Esophagus squamous epithelium (tissue), 5 donors: ENCODE measurements at places on chromosomes 16 and 17. TPM values are rescaled to one million over a fixed set of nuclear protein-coding genes. Genes with fewer than 3 reads are reported as not detected.

- peaks cover 82% of the 10 kb centered on the region for H3K4me1 ChIP-seq
- no peaks in the 10 kb centered on the region for H3K27me3 ChIP-seq
- no peak overlapping the region for H3K4me3 ChIP-seq
- H3K27ac ChIP-seq: peak overlapping the region; percentile 77
Measured at GRCh38 chr16:67858500-67858899, 11.0 kb upstream of the CENPT start.

- peak overlapping the region; percentile 47 for H3K27ac ChIP-seq
- peaks cover 4% of the 10 kb centered on the region for H3K36me3 ChIP-seq
- DNase-seq: no peak
Measured at GRCh38 chr16:88087517-88087877, 136.3 kb downstream of the BANP start.

- no peak overlapping the region for H3K27ac ChIP-seq
- DNase-seq: no peak
- H3K4me1 ChIP-seq: no peaks in the 10 kb centered on the region
- no peaks in the 10 kb centered on the region for H3K36me3 ChIP-seq
- H3K27me3 ChIP-seq: no peaks in the 10 kb centered on the region
- H3K4me3 ChIP-seq: no peak overlapping the region
Measured at GRCh38 chr17:76419576-76420260, 33.2 kb downstream of the UBE2O start.

GRCh38 chr16:22278441-22279230 lies 18.6 kb upstream of the POLR3E start:
- H3K27ac ChIP-seq: no peak overlapping the region
- H3K4me1 ChIP-seq: no peaks in the 10 kb centered on the region
- peaks cover 40% of the 10 kb centered on the region for H3K36me3 ChIP-seq

GRCh38 chr16:11990702-11991390 lies 14.3 kb downstream of the SNX29 start:
- H3K27ac ChIP-seq: no peak overlapping the region
- H3K4me1 ChIP-seq: no peaks in the 10 kb centered on the region
- no peaks in the 10 kb centered on the region for H3K36me3 ChIP-seq
- H3K27me3 ChIP-seq: no peaks in the 10 kb centered on the region
- no peak for DNase-seq
- no peak overlapping the region for H3K4me3 ChIP-seq

GRCh38 chr17:31522284-31522931 lies 130.9 kb downstream of the RAB11FIP4 start:
- H3K4me1 ChIP-seq: no peaks in the 10 kb centered on the region
- DNase-seq: no peak
- no peaks in the 10 kb centered on the region for H3K36me3 ChIP-seq
- no peak overlapping the region for H3K4me3 ChIP-seq
- H3K27me3 ChIP-seq: no peaks in the 10 kb centered on the region
- H3K27ac ChIP-seq: no peak overlapping the region

DNA sequence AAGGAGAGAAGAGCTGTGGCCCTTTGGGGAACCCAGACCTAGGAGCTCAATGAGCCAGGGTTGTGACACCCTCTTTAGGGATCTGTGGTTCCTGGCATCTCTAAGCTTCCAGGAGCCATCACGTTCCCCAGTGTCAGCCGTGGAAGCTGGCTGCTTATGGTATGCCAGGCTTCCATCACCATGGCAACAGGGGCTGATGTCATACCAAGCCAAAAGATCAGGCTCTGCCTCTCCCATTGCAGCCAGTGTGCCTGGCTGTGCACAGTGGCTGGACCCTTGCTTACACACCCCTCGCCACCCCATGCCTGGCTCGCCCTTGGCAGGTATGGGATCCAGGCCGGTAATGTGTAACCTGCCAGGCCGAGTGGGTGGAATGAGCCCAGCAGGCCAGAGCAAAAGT lies 91.1 kb downstream of the SSH2 start:
- no peaks in the 10 kb centered on the region for H3K36me3 ChIP-seq
- H3K4me3 ChIP-seq: no peak overlapping the region
- H3K27me3 ChIP-seq: no peaks in the 10 kb centered on the region
- DNase-seq: no peak

GRCh38 chr16:29819506-29819905 lies 756 bp upstream of the MVP start:
- peak overlapping the region; percentile 92 for H3K27ac ChIP-seq
- no peaks in the 10 kb centered on the region for H3K27me3 ChIP-seq
- DNase-seq: no peak

DNA sequence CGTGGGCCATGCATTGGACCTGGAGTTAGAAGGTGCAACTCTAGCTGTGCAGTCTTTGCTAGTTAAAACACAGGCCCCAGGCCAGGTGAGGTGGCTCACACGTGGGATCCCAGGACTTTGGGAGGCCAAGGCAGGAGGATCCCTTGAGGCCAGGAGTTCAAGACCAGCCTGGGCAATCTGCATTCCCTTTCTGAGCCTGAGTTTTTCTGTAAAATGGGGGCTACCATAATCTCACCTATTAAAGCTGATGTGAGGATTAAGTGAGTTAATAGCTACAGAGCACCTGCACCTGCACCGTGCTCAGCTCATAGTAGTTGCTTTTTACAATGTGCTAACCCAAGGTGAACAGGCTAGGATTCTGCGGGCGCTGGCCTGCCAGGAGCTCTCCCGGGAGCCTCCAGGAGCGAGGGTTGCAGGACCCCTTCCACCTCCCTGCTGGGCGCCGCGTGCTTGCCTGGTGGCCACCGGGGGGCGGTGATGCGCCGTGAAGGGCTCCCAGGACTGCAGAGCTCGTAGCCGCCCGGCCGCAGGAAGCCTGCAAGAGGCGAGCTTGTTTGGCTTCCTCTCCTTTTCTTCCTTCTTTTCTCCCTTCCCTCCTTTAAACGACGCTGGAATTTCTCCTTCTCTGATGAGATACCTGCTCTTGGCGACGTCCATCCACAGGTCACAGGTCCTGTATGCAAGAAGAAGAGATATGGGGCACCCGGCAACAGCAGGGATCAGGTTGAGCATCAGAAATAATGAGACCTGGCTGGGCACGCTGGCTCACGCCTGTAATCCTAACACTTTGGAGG lies 51.3 kb downstream of the ZFP90 start:
- no peaks in the 10 kb centered on the region for H3K27me3 ChIP-seq
- no peak for DNase-seq
- H3K27ac ChIP-seq: no peak overlapping the region
- no peaks in the 10 kb centered on the region for H3K4me1 ChIP-seq

- H3K4me1 ChIP-seq: peaks cover 45% of the 10 kb centered on the region
- no peak for DNase-seq
- peak within 1 kb of the TSS; percentile 79 for H3K4me3 ChIP-seq
- H3K27me3 ChIP-seq: no peaks in the 10 kb centered on the region
- H3K27ac ChIP-seq: peak within 1 kb of the TSS; percentile 98
Measured at GRCh38 chr16:3020247-3020603, at the start of gene TNFRSF12A. TNFRSF12A (plus strand) TSS chr16:3020368; CDS start chr16:3020398, 30 bp downstream.

- H3K36me3 ChIP-seq: no peaks in the 10 kb centered on the region
- DNase-seq: no peak
- no peaks in the 10 kb centered on the region for H3K27me3 ChIP-seq
Measured at GRCh38 chr16:54875443-54875842, 55.2 kb upstream of the IRX5 start.

DNA sequence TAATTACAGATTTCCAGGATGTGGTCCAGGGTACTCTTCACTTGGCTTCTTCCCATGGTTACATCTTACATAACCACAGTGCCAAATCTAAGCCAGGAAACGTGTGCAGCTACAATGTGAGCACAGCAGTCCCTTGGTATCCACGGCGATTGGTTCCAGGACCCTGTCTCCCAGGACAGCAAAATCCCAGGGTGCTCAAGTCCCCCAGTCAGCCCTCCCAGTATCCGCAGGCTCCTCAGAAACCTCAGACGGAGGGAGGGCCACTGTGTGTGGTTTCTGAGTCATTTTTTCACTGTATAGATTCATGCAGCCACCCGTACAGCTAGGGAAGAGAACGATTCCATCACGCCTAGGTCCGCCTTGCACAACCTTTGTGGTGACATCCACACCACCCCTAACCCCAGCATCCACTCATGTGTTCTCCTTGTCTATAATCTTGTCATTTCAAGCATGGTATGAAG lies 11.1 kb upstream of the ATP2C2 start:
- H3K27me3 ChIP-seq: no peaks in the 10 kb centered on the region
- no peak overlapping the region for H3K4me3 ChIP-seq
- H3K27ac ChIP-seq: no peak overlapping the region
- no peaks in the 10 kb centered on the region for H3K36me3 ChIP-seq
- H3K4me1 ChIP-seq: peaks cover 13% of the 10 kb centered on the region

DNA sequence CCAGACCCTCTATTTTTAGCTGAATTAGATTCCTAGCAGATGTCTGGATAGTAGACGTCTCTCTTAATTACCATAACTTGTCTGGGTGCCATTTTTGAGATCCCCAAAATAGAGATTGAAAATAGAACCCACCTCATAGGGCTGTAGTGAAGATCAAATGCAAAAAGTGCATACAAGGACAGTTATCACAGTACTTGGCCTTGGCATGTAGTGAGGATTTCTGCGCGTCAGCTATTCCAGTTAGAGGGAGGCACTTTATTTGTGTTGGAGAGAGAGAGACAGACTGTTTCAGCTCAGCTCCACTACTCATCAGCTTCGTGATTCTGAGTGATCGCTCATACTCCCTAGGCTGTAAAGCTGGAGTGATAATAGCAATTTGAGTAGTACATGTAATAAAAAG lies 59.6 kb upstream of the CDH13 start:
- no peak for DNase-seq
- no peak overlapping the region for H3K27ac ChIP-seq
- H3K36me3 ChIP-seq: no peaks in the 10 kb centered on the region

DNA sequence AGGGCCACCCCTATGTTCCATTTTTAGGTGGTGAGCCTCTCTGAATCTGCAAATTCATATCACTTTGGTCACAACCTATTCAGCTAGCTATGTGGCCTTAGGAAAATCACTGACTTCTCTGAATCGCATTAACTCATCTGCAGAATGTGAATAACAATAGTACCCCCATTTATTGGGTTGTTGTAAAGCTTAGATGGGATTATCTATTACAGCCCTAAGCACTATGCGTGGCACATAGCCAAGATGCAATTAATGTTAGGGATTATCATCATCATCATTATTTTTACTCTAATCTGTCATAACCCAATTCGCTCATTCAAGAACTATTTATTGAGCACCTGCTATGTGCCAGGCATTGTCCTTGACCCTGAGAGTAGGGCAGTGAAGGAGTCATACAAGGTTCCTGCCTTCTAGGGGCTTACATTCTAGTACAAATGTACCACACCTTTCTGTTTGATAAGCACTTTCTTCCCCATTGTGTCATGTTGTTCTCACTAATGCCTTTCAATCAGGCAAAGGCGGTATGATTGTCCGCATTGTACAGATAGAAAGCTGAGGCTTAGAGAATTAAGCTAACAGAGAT lies 38.5 kb downstream of the CHD9 start:
- no peaks in the 10 kb centered on the region for H3K27me3 ChIP-seq
- no peaks in the 10 kb centered on the region for H3K36me3 ChIP-seq
- H3K4me3 ChIP-seq: no peak overlapping the region
- peaks cover 90% of the 10 kb centered on the region for H3K4me1 ChIP-seq
- no peak for DNase-seq
- H3K27ac ChIP-seq: peak overlapping the region; percentile 88

DNA sequence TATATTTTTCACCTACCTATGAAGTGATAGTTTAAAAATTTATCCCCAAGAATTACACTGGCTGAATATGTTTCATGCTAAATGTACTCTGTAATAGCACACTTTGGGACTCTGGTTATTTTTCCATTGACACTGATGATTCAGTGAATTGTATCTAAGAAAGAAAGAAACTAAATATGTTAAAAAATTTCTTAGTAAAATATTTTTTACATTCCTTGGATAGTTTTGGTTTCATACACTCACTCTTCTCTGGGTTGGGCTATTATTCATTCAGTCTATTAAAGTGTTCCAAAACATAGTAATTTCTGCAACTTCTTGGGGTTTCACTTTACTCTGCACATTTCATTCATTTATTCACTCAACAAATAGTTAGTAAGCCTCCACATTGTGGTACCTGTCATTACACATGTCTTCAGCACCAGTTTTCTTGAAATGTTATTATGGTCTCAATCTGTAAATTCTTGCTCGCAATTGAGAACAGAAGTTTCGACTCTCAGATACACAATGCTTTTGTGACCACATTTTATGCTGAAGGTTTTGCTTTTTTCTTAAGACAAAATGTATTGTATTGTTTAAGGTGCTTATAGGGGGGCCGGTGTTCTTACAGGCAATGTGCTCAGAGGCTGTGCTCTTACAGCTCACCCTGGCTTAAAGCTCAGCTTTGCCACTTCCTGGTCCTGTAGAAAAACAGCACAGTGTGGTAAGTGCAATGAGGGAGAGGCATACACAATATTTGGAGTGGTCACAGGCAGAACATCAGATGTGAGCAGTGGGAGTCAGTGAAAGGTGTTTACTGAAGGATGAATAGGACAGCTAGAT lies 17.4 kb downstream of the CNTNAP4 start:
- DNase-seq: no peak
- no peak overlapping the region for H3K4me3 ChIP-seq
- no peaks in the 10 kb centered on the region for H3K36me3 ChIP-seq
- H3K27me3 ChIP-seq: no peaks in the 10 kb centered on the region
- no peaks in the 10 kb centered on the region for H3K4me1 ChIP-seq
- no peak overlapping the region for H3K27ac ChIP-seq

DNA sequence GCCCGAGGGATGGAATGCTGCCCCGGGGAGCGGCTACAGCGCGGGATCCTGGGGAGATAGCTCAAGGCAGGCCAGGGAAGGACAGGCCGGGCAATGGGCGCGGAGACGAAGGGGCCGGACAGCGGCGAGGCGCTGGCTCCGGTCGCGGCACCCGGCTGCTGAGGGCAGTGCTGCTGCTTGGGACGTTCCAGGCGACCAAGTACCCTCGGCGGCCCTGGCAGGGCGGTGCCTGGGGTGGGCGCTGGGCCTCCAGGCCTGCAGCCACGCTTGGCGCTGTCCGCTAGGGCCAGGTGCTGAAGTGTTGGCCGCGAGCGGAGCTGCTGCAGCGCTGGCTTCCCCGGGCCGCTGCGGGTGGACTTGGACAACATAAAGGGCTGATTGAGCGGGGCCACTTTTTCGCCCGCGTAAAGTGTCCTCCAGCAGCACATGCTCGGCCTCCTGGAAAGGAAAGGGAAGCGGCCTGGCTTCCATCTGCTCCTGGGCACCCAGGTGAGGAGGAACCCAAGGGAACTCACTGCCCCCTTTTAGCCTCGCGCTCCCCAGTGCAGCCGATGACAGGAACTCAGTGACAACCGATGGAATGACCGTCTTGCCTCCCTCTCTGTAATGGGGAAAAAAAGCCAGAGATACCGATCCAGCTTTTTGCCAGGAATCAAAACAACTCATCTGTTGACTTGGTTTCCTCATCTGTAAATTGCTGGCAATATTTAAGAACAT lies 23.7 kb downstream of the CLEC3A start:
- H3K36me3 ChIP-seq: no peaks in the 10 kb centered on the region
- no peak overlapping the region for H3K27ac ChIP-seq
- H3K27me3 ChIP-seq: no peaks in the 10 kb centered on the region
- DNase-seq: no peak

- H3K27me3 ChIP-seq: no peaks in the 10 kb centered on the region
- H3K27ac ChIP-seq: peak overlapping the region; percentile 77
- H3K4me1 ChIP-seq: peaks cover 20% of the 10 kb centered on the region
- H3K4me3 ChIP-seq: no peak overlapping the region
- no peak for DNase-seq
Measured at GRCh38 chr17:4520894-4521600, 22.4 kb downstream of the SPNS2 start.

The EMP2 gene
- total RNA-seq: 121 TPM

The HS3ST2 gene
- total RNA-seq: 0.30 TPM

The MAPT gene
- 12.2 TPM for total RNA-seq

The ODAD4 gene
- not detected for total RNA-seq

The ARHGDIG gene
- not detected for total RNA-seq

The FAM222B gene
- total RNA-seq: 9.0 TPM
